ENCODE measurements at places on chromosomes 11 and 22.
A peak's percentile ranks its signal among the peaks of the same experiment; 100 is the strongest.

- DNase-seq, result no peak
These were observed 97.7 kb downstream of the NXPE2 start for GRCh38 chr11:114775875-114776621.

DNA sequence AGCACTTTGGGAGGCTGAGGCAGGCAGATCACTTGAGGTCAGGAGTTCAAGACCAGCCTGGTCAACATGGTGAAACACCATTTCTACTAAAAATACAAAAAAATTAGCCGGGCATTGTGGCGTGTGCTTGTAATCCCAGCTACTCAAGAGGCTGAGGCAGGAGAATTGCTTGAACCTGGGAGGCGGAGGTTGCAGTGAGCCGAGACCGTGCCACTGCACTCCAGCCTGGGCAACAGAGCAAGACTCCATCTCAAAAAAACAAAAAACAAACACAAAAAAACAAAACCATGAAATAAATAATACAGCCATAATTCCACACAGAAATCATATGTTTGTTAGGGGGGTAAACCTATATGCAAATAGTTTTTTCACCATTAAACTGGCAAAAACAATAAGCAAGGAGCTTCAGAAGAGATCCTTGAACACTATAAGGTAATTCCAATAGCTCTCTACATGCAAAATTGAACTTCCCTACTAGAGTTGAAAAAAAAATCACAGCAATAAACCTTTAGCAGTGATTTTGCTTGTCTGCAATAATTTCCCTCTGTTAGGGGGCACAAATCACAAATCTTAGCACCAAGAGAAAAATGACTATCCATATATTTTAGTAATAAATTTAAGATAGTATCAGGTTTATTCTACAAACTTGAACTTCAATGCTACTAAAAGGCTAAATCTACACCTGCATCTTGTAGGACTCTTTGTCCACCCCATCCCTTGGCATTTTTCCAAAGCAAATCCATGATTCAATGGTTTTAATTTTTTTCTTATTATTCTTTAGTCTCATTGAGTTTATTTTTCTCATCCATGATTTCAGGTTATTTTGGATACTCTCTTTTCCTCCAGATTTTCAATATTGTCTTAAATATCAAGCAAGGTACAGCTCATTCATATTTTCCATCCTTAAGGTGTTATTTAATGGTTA lies 3.9 kb downstream of the CSTF3 start:
- DNase-seq, result no peak

DNA sequence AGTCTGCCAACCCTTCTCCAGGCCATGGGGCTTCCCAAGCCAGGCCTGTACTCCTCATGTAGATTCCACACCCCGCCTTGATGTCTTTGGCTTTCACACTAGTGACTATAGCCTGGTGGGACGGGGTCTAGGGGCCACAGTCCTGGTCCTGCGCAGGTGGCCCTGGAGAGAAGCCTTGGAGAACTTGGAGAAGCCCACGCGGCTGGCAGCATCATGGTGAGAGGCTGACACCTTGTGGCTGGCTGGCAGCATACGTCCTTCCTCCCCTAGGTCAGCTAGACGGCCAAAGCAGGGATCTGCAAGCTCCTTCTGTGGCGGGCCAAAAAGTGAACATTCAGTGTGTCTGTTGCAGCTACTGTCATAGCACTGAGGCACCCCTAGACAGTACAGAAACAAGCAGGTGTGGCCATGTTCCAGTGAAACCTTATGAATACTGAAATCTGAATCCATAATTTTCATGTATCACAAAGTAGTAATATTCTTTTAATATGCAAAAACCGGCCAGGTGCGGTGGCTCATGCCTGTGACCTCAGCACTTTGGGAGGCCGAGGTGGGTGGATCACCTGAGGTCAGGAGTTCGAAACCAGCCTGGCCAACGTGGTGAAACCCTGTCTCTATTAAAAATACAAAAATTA lies 42.0 kb downstream of the FAM83F start:
- DNase-seq, result peak; percentile 82

- DNase-seq, result no peak
These were observed 10.9 kb upstream of the DCHS1 start for GRCh38 chr11:6666302-6667183.

DNA sequence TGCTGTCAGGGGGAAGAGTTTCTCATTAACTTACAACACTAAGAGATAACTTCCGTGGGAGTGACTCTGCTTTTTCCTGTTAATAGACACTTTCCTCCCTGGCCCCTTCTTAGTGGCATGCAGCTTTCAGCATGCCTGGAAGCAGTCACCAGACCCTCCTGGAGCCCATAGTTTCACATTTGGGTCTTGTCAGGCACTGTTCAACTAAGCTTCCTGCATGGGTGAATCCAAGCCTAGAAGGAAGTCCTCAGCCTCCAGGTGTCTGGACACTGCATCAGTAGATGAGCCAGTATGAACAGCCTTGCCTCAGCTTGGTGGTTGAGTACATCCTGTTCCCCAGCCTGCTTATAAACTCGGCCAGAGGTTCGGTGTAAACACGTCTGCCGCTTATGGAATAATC lies 68.1 kb downstream of the PPP6R3 start:
- no peak for DNase-seq

DNA sequence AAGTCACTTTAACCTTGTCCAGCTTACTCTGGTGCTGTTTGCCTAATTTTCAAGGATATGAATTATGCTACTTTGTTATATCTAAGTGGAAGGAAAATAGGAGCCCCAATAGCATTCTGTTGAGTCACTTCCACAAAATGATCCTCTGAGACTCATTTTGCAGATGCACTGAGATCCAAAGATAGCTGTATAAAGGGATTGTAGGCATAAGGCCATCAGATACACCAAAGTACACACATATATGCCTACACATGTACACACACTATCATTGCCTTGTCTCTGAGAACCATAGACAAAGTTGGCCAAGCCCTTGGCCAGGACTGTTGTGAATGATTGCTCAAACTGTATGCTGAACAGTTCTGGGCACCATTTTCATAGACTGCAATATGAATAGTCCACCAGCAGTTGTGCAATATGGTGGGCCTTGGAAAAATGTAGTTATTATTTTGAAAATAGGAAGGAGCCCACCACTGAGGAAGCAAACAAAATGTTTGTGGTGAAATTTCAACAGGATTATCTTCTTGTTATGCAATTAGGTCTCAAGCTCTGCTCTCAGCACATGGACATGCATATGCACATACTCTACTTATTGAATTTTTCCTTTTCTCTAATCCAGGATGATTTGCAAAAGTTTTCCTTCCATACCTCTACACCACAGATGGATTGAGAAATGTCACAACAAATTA lies 186.0 kb upstream of the CTSC start:
- no peak for DNase-seq

DNA sequence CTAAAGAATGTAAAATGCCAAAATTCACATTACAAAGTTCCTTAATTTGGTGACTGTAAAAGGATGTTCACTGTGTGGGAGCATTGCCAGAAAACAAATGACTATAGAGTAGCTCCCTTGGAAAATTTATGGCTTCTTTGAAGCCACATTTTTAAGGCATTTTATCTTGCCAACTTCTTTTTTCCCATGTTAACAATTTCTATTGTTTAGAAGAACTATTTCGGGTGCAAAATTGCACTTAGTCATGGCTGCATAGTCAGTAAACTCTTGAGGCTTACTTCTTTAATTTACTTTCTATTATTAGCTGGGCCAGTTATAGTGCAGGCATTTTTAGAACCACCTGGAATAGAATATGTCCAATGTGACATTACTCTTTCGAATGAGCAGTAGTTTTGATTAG lies 515.3 kb downstream of the JRKL start:
- DNase-seq, result no peak

- no peak for DNase-seq
These were observed 304.8 kb upstream of the SORL1-AS1 start for GRCh38 chr11:121757480-121758125.

GRCh38 chr11:68461575-68461917 lies 994 bp downstream of the PPP6R3 start:
- DNase-seq, result no peak

GRCh38 chr11:129224538-129224937 lies 32.4 kb upstream of the ARHGAP32 start:
- no peak for DNase-seq

DNA sequence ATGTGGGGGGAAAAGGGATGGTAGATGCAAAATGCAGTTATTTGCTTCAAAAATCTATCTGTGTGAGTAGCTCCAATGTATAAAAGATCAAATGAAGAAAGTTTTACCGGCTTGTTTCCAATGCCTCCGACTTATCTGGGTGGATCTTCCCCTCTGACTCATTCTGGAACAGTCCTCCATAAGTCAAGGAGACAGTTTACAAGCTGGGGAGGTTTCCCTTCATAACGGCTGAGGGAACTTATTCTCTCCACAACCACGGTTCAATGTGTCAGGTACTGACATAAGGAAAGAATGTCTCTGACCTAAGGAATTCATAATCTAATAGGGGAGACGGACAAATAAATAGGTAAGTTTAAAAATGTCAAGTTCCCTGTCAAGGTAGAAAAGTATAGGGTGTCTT lies 49.7 kb upstream of the BIRC3 start:
- DNase-seq, result no peak

DNA sequence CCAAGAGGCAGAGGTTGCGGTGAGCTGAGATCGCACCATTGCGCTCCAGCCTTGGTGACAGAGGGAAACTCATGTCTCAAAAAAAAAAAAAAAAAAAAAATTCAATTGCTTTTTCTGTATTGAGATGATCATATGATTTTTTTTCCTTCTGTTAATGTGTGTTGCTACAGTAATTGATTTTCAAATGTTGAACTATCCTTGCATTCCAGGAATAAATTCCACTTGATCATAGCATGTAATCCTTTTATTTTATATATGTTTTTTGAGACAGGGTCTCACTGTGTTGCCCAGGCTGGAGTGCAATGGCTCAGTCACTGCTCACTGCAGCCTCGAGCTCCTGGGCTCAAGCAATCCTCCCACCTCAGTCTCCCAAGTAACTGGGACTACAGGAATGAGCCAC lies 33.3 kb downstream of the MOV10L1 start:
- no peak for DNase-seq

DNA sequence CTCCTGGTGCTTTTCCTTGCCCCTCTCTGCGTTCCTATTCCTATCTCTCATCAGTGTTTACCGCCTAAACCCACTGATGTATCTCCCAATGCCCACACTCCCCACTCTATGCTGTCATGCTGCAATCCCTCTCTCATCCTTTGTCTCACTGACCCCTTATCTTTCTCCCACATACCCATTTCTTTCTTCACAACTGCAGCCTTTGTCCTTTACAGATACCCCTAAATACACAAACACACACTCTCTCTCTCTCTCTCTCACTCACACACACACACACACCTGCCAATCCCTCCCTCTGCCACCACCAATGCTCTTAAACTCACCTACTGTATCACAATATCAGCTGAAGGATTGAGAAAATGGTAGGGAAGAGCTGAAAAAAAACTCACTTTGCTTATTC lies 5.3 kb upstream of the OR52B2 start:
- no peak for DNase-seq

GRCh38 chr22:24028533-24028932 lies 17.4 kb downstream of the CABIN1 start:
- DNase-seq, result no peak

DNA sequence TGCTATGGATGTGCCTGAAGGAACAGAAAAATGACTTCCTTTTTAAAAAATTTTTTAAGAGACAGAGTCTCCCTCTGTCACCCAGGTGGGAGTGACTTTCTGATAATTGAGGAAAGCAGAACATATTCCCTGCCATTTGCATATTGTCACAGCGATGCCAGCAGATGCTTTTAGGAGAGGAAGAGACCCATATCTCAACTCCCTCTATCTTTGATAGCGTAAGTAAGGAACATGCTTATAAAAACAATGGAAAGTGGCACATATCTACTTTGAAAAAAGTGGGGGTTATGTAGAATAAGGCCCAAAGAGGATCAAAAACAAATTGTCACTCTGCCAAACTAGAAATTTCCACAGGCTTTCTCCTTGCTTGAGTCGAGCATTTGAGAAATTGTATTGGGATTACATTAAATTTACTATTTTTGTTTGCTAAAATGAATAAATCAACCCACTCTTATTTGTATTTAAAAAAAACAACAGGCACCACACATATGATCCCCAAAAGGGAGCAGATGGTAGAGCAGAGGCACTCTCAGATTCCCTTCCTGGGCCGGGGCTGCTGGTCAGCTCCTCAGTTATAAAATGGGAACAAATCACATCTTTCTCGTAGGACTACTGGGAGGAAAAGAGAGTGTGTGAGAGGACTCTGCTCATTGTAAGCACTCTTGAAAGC lies 68.8 kb upstream of the TSPAN18 start:
- no peak for DNase-seq

DNA sequence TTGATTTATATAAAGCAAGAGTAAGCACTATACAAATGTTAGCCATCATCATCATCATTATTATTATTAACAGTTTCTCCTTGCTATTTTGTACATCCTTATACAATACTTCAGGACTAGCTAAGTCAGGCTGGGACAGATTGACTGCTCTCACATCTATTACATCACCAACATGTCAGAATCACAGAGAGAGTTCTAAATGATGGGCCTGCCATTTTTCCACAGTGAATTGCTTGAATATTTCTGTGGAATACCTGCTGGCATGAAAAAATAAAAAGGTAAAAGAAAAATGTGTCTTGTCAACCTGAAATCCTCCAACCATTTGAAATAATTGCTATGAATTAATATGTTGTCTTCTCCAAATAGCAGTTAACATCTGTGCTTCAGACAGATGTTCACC lies 1311.3 kb downstream of the FAM181B start:
- no peak for DNase-seq

DNA sequence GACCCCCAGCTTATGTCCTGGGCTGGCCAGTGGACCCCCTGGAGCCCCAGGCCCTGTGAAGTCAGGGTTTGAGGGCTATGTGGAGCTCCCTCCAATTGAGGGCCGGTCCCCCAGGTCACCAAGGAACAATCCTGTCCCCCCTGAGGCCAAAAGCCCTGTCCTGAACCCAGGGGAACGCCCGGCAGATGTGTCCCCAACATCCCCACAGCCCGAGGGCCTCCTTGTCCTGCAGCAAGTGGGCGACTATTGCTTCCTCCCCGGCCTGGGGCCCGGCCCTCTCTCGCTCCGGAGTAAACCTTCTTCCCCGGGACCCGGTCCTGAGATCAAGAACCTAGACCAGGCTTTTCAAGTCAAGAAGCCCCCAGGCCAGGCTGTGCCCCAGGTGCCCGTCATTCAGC lies 24.6 kb downstream of the CSF2RB start:
- DNase-seq, result no peak

- DNase-seq, result no peak
These were observed 102.7 kb downstream of the COMMD9 start for GRCh38 chr11:36186340-36187175.

GRCh38 chr11:102489186-102490145 lies 36.9 kb upstream of the TMEM123 start:
- DNase-seq, result no peak

DNA sequence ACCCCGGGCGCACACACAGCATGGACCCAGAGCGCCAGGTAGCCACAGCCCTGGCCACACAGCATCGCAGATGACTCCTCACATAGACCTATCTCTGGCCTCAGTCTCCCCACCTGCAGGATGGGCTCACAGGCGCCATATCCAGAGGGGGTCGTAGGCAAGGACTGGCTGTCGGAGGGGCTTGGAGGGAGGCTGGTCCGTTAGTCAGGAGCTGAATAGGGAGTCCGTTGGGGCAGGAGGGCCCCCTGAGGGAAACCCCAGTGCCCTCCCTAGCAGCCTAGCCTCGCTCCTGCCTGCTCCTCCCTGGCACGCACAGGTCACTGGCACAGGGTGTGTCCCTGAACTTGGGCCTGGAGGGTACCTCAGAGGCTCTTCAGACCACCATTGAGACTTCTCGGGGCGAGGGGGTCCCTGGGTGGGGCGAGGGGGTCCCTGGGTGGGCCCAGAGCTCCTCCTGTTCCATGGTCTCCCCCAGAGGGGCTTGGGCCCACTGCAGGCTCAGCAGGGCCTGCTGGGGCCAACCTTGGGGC lies 2.0 kb downstream of the PLXNB2 start:
- DNase-seq, result no peak

GRCh38 chr11:59179121-59179520 lies 7.2 kb downstream of the DTX4 start:
- no peak for DNase-seq
